ENCODE measurements at places on chromosomes 12 and 14. TPM values are rescaled to one million over a fixed set of nuclear protein-coding genes. Genes with fewer than 3 reads are reported as not detected.

DNA sequence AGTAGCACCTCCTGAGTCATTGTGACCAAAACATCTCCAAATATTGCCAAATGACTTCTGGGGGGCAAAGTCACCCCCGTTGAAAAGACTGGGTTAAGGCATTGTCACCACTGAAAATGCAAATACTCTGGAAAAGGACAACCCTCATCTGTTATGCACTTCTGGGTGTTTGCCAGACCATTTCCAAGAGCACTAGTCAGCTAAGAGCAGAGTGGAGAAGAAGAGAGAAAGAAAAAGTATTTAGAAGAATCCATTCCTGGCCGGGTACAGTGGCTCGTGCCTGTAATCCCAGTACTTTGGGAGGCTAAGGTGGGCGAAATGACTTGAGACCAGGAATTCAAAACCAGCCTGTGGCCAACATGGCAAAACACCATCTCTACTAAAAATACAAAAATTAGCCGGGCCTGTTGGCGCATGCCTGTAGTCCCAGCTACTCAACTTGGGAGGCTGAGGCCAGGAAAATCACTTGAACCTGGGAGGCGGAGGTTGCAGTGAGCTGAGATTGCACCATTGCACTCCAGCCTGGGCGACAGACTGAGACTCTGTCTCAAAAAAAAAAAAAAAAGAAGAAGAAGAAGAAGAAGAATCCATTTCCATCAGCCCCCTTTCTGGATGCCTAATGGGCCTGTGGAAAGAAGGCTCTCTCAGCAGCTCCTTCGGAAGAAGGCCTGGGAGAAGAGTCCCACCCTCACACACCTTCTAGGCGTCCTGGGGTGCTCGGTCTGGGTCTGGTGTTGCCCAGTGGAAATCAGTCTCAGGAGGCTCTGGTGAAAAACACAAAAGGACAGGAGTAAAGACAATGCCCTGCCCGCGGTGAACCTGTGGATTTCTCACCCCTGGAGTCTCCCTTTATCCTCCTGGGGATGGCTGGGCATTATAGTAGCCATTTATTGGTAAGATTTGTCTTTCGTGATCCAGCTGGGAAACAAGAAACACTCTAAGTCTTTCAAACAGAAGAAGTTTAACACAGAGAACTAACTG is 3.5 kb upstream of the LTBR start:
- H3K27ac ChIP-seq = no peak overlapping the region
- H3K4me1 ChIP-seq = peaks cover 23% of the 10 kb centered on the region
- peaks cover 30% of the 10 kb centered on the region for H3K27me3 ChIP-seq
- H3K4me3 ChIP-seq = no peak overlapping the region
- no peaks in the 10 kb centered on the region for H3K36me3 ChIP-seq

GRCh38 chr12:131860472-131861260 is 32.5 kb downstream of the MMP17 start:
- DNase-seq = no peak
- peak overlapping the region; percentile 7 for H3K27ac ChIP-seq
- peaks cover 2% of the 10 kb centered on the region for H3K4me1 ChIP-seq
- H3K27me3 ChIP-seq = peaks cover 3% of the 10 kb centered on the region
- H3K4me3 ChIP-seq = no peak overlapping the region

- peaks cover 32% of the 10 kb centered on the region for H3K4me1 ChIP-seq
- peak overlapping the region; percentile 95 for H3K4me3 ChIP-seq
- peak; percentile 66 for DNase-seq
These were observed 673 bp upstream of the TTC9 start for GRCh38 chr14:70640938-70641547.

DNA sequence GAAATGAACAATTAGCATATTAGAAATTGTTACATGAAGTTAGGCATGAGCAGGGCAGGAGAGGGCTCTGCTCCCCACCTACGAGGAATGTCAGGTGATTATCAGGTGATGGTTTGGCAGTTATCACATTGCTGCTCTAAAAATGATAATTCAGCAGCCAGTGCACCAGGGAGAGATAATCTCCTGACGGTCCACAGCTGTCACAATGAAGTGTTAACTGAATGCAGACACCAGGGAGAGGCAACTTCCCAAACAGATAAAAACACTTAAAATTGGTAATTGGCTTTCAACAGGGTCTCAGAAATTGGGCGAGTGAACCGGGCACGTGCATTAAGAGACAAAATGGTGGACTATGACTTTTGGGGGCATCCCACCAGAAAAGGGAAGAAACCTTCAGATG is 176.0 kb downstream of the GRIP1 start:
- no peak for DNase-seq
- H3K4me1 ChIP-seq = no peaks in the 10 kb centered on the region
- H3K4me3 ChIP-seq = no peak overlapping the region
- H3K27ac ChIP-seq = no peak overlapping the region

DNA sequence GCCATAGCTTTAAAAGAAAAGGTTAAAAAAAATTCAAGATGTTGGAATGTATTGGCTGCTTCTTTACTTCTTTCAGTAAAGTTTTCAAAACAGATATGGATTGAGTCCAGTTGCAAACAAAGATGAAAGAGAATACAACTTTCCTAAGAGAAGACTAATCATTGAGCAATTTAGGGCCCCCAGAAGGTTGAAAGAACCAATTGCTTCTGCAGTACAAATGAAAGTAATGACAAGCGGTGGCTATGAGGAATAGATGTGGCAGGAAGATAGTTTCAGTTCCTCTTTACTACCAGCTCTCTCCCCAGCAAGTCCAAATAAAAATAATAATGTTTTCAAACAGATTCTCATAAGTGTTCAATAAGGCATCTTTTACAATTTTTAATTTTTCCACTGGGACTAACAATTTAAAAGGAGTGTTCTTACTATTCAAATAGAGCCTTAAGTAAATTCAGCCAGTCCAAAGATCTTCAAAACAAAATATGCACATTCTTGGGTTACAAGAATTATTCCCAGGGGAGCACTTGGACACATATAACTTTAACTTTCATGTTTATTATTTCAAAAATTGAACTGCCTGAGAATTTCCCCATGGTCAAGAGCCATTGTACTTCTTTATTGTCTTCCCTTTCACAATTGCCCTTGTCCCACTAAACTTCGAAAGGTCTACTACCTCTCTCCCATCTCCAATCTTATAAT is 62.3 kb upstream of the PPP1R12A start:
- no peak overlapping the region for H3K4me3 ChIP-seq
- H3K27ac ChIP-seq = no peak overlapping the region
- no peak for DNase-seq
- no peaks in the 10 kb centered on the region for H3K4me1 ChIP-seq
- no peaks in the 10 kb centered on the region for H3K27me3 ChIP-seq

DNA sequence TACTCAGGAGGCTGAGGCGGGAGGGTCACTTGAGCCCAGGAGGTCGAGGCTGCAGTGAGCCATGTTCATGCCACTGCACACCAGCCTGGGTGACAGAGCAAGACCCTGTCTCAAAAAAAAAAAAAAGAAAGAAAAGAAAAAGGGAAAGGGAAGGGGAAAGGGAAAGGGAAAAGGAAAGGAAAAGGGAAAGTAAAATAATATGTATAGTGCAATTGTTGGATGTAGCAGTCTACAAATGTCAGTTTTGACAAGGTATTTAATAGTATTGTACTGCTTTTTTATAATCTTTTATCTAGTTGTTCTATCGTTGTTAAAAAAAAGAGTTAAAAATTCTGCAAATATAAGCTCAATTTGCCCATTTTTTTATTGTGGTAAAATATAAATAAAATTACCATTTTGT is 67.3 kb downstream of the SLC2A13 start:
- no peak overlapping the region for H3K27ac ChIP-seq
- DNase-seq = no peak
- H3K36me3 ChIP-seq = peaks cover 4% of the 10 kb centered on the region
- H3K4me3 ChIP-seq = no peak overlapping the region
- no peaks in the 10 kb centered on the region for H3K27me3 ChIP-seq

The JDP2 gene
- 3.0 TPM for total RNA-seq
